Stimulated activated naive CD4-positive, alpha-beta T cell (primary cell): ENCODE measurements at places on chromosomes 12 and 14.
A peak's percentile ranks its signal among the peaks of the same experiment; 100 is the strongest.

GRCh38 chr12:77916276-77916675 lies 85.6 kb downstream of the NAV3 start:
- DNase-seq = no peak

GRCh38 chr12:14930299-14930698 lies 8.0 kb downstream of the ERP27 start:
- no peak for DNase-seq

DNA sequence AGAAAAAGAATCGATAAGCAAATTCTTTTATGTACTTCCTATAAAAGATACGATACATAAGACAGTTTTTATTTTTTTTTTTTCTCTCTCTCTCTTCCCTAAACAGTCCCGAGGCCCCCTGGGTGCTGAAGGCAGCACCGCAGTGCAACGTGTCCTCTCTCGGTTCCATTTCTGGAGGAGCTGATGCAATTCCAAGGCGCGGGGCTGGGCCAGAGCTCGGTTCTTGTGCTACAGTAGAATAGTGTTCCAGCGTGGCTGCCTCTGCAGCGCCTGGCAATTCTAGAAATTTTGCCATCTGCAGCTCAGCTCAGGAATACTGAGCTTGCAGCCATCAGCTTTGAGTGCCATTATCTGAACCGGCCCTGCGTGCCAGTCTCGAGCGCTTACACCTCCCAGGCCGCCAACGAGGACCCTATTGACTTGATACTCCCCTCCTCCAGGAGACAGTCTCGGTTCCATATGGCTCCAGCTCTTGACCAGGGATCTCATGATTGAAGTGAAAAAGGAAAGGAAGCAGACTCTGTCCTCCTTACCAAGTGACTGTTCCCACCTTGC lies 630 bp downstream of the ALDH1L2 start:
- no peak for DNase-seq

DNA sequence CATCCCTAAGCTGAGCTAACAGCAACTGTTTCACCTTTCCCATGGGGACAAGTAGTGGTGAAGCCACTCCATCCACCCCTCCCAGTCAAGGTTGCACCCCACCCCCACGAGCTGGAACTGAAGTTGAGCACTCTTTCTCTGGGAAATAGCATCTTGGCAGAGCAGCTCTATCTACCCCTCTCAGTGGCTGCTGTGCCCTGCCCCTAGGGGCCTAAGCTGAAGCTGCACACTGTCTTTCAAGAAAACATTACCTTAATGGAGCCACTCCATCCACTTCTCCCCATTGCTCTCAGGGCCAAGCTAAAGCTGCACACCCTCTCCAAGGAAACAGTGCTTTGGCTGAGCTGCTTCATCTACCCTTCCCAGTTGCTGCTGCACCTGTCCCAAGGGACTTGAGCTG lies 170.6 kb upstream of the CCDC196 start:
- no peak for DNase-seq

- DNase-seq = no peak
Measured at GRCh38 chr12:105171691-105172436, 64.1 kb downstream of the APPL2 start.

- no peak for DNase-seq
Measured at GRCh38 chr12:31008961-31009840, 64.5 kb upstream of the DDX11 start.

GRCh38 chr12:45130881-45131281 lies 80.0 kb upstream of the DBX2 start:
- DNase-seq = peak; percentile 10

- no peak for DNase-seq
Measured at GRCh38 chr12:46453428-46453827, 80.9 kb upstream of the SLC38A2 start.

DNA sequence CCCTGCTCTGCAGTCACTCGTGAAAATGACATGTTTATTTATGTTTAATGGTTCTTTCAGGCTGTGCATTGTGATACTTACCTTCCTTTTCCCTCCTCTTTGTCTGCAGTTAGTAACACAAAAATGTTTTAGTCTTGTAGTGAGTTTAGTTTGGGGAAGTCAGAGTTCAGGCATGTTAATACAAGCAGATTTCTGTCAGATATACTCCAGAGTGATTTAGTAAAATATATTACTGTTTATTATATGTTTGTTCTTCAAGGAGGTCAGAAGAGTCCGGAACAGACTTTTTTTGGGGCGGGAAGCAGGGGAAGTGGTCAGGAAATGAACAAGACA lies 28.7 kb downstream of the MSRB3 start:
- no peak for DNase-seq
